ENCODE measurements at places on chromosomes 7 and 10. TPM values are rescaled to one million over a fixed set of nuclear protein-coding genes. Genes with fewer than 3 reads are reported as not detected.

DNA sequence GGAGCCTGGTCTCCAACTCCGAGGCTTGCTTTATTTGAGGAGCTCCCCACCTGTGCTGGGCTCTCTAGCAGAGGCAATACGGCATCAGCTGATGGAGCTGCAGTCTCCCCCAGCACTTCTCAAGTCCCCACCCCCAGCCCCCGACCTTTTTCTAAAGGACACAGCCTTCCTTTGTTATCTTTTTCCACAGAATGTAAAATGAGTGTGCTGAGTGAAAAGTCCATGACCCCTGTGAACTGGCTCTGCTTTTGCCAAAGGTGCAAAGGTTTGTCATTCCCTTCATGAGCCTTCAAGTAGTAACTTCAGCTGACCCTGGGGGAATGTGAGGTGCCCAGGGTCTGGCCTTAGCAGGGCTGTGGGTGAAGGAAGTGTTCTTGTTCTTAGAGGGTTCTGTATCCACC lies 25.5 kb downstream of the LRRC4 start:
- no peak for DNase-seq

GRCh38 chr7:44211126-44211675 lies 10.4 kb downstream of the YKT6 start:
- no peak for DNase-seq

DNA sequence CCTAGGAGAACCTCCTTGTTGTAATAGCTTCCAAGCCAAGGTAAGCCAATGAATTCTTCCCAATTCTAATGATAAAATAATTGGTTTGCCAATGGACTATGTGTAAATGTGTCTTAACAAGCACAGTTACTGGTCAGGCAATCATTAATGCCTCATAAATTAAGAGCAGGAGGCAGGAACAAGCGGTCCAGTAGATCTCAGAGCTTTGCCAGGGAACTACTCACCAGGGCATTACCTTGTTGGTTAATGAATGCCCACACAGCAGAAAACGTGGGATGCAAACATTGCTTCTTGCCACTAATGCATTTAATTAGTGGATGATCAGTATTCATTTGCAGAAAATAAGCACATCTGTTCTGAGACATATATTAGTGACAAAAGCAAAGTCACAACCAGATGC lies 26.7 kb upstream of the ZNF800 start:
- no peak for DNase-seq

SPAM1 gene
- total RNA-seq: not detected

POP7 gene
- 96.9 TPM for total RNA-seq

- DNase-seq: peak; percentile 48
Observed at GRCh38 chr7:4561795-4562194, 120.3 kb upstream of the FOXK1 start.

GIMAP8 gene
- not detected for total RNA-seq

RADIL gene
- total RNA-seq: 4.7 TPM

GRCh38 chr10:114374053-114374791 lies 30.1 kb downstream of the AFAP1L2 start:
- DNase-seq: no peak

GPER1 gene
- 0.22 TPM for total RNA-seq

- DNase-seq: no peak
Observed at GRCh38 chr10:71126432-71126831, 85.9 kb upstream of the UNC5B start.

GRCh38 chr7:109354000-109354399 lies 784.3 kb downstream of the DNAJB9 start:
- no peak for DNase-seq

DNA sequence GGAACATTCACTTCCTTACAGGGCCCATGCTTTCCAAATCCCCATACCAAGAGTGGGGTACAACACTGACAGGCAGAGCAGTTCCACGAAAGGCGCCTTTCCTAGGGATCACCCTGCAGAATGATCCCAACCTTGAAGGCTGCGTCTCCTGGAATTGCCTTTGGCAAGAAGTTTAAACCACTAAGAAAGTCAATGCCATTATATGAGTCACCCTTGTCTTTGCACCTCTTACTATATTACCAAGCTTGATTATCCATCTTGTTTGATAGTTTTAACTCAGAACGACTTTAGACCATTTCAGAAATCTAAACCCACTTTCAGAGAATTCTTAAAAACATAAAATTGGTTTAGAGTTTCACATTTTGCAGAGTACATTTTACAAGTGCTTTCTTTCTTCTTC lies 282.1 kb downstream of the ARHGAP12 start:
- no peak for DNase-seq

DNA sequence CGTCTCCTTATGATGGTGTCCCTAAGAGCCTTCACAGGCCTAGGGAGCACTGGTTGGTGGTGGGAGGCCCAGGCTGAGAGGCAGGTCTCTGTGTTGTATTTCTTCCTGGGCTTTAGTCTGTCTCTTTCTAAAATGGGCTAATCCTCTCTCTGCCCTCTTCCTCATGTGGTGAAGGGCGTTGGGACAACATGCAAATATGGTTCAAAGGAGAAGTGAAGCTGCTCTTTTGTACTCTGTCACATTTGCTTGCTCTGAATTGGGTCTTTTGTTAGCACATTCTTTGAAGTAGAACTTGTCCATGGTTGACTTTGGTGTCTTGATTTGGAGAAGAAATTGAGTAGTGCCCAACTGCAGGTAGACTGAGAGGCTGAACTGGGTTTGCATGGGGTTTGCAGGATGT lies 814 bp downstream of the HK1 start:
- DNase-seq: no peak

DNA sequence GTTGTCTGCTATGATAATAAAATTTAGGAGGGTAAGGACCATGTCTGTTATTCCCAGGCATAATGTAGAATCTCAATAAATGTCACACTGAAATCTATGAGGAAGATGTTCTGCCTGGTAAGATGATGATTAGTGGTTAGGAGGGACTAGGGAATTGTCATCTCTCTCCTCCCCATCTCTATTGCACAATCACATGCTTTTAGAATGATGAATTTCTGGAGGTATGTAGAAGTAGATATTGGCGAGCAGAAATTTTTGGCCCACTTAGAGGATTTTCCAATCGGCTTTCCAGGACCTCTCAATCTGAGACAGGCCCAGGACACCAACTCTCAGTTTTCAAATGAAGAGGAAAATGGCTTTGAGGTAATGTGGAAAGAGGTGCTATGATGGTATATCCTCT lies 2.0 kb upstream of the PITX3 start:
- no peak for DNase-seq

- DNase-seq: peak; percentile 36
Observed at GRCh38 chr10:86365346-86366032, 1.1 kb downstream of the GRID1 start.

- DNase-seq: no peak
Observed at GRCh38 chr10:89363729-89364442, 14.0 kb upstream of the IFIT1B start.

DNA sequence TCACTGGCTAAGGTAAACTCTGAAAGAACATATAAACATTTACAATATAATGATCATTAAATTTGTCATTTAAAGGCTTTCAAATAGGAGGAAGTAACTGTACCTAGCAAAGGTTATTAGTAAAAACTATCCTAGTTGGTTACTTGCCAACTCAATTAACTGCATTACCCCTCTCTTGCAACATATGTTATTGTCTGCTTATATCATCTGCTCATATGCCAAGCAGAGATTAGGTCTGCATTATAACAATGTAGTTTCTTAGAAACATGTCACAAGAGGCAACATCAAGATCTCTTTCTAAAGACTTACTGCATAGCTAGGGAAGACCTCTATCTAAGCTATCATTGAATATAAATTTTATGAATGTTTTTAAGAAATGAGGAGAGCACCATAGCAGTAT lies 132.5 kb downstream of the RELN start:
- DNase-seq: no peak

SPDYE1 gene
- total RNA-seq: not detected

GRCh38 chr10:102400598-102401341 lies 5.3 kb downstream of the NFKB2 start:
- no peak for DNase-seq

- DNase-seq: peak; percentile 88
Observed at GRCh38 chr10:69389827-69390490, 26.8 kb downstream of the TACR2 start.

- DNase-seq: no peak
Observed at GRCh38 chr7:20435305-20435704, 104.6 kb downstream of the ITGB8 start.

- DNase-seq: peak; percentile 42
Observed at GRCh38 chr10:67520924-67521520, 175.0 kb downstream of the CTNNA3 start.

TLL2 gene
- total RNA-seq: 1.8 TPM

- DNase-seq: no peak
Observed at GRCh38 chr10:77180794-77181193, 456.8 kb downstream of the KCNMA1 start.

DNA sequence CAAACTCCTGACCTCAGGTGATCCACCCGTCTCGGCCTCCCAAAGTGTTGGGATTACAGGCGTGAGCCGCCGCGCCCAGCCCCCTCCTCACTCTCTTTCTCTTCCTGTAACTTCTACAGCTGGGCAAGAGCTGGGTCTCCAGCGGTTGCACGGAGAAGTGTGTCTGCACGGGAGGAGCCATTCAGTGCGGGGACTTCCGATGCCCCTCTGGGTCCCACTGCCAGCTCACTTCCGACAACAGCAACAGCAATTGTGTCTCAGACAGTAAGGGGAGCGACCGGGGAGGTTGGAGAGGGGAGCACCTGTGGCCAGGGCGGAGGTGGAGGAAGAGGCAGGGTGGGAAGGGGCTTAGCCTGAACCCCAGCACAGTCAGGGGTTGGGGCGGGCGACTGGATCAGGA lies 41.4 kb downstream of the EPHB4 start:
- DNase-seq: peak; percentile 58

- no peak for DNase-seq
Observed at GRCh38 chr10:51363415-51363814, 289.1 kb downstream of the PRKG1 start.

DNA sequence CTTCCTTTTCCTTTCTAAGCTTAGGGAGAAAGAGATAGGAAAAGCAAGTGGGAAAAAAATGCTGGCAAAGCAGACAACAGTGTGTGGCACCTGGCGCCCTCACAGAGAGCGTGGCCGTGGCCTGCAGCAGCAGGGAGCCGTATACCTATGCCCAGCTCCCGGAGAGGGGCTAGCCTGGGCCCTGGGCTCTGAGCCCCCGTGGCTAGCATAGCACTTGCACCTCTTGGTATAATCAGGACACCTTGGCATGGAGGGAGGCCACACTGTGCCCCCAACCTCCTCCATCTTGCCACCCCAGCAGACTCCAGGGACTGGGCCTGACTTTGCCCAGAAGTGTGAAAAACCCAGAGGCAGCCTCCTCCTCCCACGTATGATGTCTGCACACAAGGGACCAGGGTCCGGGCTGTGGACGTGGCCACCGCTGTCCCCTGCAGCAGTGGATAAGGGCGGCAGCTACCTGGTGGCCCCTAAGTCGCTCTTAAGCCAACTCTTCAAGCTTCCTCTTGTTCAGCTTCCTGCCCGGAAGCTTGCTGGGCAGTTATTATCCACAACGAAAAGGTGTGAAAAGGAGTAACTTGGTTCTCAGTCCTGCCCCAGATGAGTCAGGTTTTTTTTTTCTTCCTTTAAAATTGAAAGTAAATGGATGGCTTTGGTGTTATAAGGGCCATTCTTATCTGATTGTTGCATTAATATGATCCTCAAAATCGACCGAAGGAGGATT lies 249.1 kb upstream of the PITRM1 start:
- DNase-seq: no peak

NPTX2 gene
- 8.1 TPM for total RNA-seq

- DNase-seq: no peak
Observed at GRCh38 chr10:132282667-132283603, 24.8 kb downstream of the STK32C start.

SNCG gene
- 5.5 TPM for total RNA-seq

DNA sequence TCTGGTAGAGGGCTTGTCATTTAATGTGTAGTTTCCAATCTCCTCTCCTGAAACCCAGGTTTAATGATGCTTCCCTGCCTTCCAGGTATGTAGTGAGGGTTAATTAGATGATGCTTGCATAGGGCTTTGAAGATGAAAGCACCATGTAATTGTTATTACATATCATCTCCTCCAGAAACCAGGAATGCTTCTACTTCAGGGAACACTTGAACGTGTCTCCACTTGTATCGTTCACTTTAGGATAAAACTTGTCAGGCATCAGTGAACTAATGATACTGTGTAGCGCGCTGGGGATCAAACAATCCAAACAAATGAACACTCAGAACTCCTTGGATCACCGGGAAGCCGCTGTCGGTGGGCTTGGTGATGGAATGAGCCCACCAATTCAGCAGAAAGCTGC lies 260.9 kb upstream of the FZD8 start:
- DNase-seq: no peak

DGKI gene
- 0.77 TPM for total RNA-seq

DNA sequence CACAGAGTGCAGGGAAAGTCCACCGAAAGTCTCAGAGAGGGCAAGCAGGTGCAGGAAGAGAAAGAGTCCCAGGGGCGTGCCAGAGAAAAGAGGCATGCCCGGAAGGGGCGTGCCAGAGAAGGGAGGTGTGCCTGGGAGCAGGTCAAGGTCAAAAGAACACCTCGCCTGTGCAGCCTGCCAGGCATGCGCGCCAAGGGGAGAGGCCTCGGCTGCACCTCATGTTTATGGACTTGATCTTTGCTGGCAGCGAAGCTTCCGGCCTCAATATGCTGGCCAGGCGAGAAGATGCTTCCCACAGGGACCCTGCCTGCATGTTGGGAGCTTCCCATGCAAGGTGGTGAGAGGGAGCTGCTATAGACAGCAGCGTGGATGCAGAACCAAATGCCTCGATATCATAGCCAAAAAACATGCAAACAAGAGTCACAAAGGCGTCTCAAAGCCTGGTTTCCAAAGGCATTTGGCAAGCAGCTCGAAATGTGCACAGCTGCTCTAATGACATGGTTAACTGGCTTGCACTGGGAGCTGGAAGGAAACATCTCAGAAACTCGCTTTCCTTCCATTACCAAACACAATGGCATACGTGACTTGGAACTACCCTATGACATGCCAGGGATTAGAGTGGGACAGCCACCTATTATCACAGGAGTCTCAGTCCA lies 192.5 kb upstream of the PPP2R2D start:
- DNase-seq: no peak

DNA sequence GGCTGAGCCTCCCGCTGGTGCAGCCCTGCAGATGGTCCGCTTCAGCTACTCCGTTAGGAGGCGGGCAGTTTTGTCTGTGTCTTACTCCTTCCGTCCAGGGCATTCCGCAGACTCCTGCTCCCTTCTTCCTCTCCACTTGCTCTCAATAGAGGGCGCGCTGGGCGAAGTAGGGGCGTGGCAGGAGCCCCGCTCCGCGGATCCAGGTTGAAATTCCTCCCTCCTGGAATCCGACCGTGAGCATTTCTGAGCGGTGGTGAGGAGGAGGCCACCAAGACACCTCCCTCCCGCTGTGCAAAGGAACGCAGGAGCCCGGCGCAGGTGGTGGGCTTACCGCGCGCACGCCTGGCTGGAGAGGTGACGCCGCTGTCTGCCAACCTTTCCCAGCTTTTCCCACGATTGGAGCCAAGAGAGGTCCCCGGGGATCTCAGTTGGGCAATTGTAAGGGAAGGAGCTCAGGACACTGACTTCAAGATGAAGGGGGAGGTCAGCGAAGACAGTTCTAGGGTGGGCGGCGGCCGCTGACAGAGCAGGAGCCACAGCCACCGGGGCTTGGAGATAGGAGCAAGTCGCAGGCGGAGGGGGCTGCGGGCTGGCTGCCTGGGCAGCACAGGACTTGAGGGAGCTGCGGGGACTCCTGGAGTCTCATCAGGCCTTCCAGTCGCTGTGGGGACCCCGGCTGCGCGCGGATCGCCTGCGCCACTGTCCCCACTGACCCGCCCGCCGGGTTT lies 1011.3 kb downstream of the XPNPEP1 start:
- DNase-seq: peak; percentile 95

GRCh38 chr7:50145226-50145625 lies 52.2 kb upstream of the ZPBP start:
- DNase-seq: no peak

- no peak for DNase-seq
Observed at GRCh38 chr10:132740588-132740987, 45.4 kb downstream of the NKX6-2 start.

ADARB2 gene
- 0.87 TPM for total RNA-seq

CALML3 gene
- total RNA-seq: not detected

TMEM168 gene
- 14.6 TPM for total RNA-seq

Measured in H9 (cell line).